ENCODE measurements at places on chromosomes 6 and 20.
A peak's percentile ranks its signal among the peaks of the same experiment; 100 is the strongest.

DNA sequence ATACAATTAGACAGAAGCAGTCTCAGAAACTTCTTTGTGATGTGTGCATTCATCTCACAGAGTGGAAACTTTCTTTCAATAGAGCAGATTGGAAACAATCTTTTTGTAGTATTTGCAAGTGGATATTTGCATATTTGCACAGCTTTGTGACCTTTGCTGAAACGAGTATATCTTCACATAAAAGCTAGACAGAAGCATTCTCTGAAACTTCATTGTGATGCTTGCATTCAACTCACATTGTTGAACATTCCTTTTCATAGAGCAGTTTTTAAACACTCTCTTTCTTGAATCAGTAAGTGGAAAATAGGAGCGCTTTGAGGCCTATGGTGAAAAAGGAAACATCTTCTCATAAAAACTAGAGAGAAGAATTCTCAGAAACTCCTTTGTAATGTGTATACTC lies 657.9 kb upstream of the ZNF337 start:
- no peak for DNase-seq

- no peak for DNase-seq
Measured at GRCh38 chr6:32190911-32191677, 1.1 kb upstream of the PBX2 start.

DNA sequence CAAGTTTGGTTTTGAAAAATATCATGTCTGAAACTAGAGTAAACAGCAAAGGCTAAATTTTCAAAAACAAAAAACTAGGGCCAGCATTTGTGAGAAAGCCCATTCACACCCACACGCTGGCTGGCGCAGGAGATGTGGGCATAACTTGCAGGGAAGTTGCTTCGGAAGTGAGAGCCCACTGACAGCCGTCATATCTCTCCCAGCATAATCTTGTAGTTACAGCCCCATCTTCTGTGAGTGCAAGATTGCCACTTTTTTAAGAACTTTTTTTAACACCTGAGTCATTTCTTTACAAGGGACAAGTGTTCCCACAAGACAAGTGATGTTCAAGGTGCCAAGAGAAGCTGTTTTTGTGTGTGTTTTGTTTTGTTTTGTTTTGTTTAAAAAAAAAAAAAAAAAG lies 212.5 kb upstream of the CNR1 start:
- no peak for DNase-seq

GRCh38 chr6:125913864-125914351 lies 42.7 kb upstream of the HINT3 start:
- no peak for DNase-seq

DNA sequence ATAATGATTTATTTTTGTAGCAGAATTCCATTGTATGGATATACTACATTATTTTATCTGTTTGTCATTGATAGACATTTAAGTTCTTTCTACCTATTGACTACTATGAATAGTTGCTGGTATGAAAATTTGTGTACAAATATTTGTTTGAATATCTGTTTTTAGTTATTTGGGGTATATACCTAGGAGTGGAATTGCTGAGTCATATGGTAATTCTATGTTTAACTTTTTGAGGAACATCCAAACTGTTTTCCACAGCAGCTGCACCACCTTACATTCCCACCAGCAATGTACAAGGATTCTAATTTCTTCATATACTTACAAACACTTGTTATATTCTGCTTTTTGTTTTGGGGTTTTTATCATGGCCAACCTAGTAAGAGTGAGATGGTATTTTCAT lies 56.1 kb upstream of the SDHAF4 start:
- DNase-seq = no peak

DNA sequence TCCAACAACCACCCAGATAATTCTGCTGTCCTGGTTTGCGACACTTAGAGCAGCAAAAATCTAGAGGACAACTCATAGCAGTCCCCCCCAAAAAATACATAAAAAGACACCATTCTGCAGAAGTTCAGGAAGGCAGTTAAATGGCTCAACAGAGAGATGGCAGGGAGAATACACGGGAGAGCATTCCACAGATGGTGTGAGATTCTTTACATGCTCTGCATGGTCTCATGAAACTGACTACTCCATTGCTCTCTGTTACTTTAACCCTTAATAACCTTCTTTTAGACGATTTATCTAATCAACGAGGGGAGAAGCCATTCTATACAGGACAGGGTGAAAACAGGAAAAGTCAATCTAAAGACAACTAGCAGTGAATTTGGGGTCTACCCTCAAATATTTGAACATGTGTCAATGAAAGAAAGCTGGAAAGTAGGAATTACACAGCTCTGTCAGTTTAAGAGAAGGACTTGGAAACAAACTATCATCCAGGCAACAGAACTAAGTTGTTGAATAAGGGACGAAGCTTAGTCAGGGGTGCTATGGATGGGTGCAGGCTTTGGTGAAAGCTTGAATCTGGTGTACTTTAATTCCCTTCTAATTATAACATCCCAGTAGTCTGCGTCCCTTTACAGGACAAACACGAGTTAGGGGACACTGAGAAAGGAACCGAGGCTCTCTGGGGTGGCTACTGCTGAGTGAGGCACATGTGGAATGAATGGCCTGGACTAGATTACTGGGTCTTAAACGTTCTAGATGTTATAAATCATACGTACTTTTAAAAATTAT lies 5.1 kb downstream of the PERP start:
- DNase-seq = no peak

- no peak for DNase-seq
Measured at GRCh38 chr20:32741151-32741550, 2.1 kb downstream of the COMMD7 start.

GRCh38 chr20:576156-576555 lies 32.6 kb upstream of the CSNK2A1 start:
- DNase-seq = no peak

DNA sequence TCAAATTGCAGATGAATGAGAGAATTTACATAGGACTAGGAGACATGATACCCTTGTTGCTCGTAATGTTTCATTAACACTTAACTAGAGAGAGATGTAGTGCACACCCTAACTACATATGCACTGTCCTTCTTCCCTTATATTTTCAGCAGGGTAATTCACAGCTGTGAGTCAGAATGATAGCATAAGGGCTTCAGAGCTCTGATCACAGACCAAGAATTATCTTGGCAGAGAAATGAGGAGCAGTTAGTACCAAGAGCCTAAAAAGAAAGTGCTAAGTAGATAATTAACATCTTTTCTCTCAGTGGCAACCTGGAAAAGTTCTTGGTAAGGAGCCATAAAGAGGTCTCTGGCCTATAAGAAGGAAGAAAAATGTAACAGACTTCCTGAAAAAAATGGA lies 35.8 kb downstream of the GRIK2 start:
- no peak for DNase-seq

DNA sequence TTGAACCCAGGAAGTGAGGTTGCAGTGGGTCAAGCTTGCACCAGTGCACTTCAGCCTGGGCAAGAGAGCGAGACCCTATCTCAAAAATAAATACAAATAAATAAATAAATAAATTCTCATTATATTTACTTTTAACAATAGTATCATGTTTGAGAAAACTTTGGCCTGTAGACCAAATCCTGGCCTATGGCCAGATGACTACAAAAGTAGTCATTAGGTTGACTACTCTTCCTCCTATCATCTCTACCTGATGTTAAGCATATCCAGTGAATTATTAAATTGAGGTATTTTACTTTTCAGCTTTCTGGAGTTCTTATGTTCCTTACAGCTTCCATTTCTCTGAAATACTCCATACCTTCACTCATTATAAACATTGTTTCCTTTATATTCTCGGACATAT lies 280.6 kb downstream of the LAMA2 start:
- no peak for DNase-seq

- no peak for DNase-seq
Measured at GRCh38 chr6:77324866-77325265, 138.4 kb downstream of the HTR1B start.

- DNase-seq = no peak
Measured at GRCh38 chr20:20843982-20844381, 131.5 kb upstream of the RALGAPA2 start.

DNA sequence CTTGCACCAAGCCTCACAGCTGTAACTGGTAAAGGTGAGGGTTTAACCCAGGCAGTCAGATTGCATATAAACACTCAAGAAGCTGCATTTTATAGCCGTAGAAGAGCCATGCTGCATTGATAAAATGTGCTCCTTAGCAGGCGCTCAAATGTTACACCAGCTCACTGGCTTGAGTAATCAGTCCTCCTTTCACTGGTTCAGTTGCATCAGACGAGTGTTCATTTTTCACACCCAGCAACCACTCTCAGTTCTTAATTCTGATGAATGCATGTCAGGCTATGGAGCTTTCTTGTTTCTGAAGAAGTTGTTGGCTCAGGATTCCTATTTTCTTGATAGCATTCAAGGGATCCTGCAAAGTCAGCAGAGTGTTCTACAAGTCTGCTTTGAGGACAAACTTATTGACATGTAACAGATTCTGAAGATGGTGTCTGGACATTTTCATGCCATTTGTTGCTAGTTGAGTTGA lies 198.3 kb downstream of the PLCB1 start:
- no peak for DNase-seq

DNA sequence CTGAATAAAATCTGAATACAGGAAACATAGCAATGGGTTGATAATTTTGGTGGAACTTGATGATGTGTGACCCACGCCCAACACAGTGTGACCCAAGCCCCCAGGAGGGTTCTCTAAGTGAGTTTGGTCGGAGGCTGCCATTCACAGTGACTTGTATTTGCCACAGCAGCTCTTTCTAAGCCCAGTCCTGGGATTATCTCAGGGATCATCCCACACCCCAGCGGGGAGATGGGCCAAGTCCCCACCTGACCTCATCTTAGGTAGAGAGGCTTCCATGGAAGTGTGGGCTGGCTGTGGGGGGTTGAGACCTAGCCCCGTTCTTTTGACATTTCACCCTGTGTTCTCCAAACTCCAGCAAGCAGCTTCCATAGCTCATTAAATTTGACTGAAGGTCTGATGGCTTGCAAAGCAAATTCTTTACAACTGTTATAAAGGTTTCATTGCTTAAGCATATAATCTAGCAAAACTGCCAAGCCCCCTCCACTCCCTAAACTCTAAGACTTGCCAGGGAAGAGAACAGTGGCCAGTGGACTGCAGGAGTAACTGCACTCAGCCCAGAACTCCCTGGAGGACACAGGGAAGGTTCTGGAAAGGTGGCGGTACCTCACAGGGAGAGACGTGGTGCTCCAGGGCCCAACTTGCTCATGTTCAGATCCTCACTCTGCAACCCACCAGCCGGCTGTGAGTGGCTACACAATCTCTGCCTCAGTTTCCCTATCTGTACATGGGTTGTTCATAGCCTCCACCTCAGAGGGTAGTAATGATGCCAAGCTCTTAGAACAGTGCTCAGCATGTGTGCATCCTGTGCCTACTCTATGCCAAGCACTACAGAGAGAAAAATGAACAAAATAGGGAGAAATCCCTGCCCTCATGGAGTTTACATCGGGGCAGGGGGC lies 1.0 kb upstream of the PCK1 start:
- no peak for DNase-seq

DNA sequence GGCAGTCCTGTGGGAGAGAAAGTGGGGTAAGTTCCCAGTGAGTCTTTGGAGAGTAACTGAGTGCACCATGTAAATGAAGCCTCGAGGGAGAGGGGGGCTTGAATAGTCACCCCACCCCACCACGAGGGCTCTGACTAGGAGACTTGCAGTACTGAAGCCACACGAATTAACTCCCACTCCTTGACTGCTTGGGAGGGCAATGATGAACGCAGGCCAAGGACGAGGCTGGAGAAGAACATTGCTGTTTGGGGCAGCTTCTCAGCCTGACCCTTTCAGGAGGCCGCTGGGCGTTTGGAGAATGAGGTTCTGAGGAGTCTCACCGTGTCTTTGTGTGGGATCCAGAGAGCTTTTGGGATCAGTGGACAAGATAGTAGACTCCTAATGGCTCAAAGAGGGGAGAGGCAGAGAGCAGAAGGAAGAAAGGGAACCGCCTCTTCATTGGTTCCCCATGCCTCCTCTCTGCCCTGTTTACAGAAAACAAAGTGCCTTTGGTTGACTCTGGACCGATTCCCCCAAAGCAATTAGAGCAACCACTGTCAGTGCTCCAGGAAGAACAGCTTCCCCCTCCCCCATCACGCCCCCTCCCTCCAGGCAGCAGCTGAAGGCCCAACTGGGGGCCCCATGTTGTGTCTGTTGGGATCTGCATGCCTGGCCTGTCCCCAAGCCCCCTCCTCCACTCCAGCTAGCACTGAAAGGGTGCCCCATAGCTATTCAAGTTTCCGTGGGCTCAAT lies 41.7 kb upstream of the CDKN1A start:
- no peak for DNase-seq

- DNase-seq = no peak
Measured at GRCh38 chr6:22442826-22443225, 126.5 kb upstream of the HDGFL1 start.

GRCh38 chr20:695165-695866 lies 19.7 kb upstream of the SCRT2 start:
- no peak for DNase-seq

GRCh38 chr6:109498936-109499335 lies 15.9 kb upstream of the ZBTB24 start:
- no peak for DNase-seq

DNA sequence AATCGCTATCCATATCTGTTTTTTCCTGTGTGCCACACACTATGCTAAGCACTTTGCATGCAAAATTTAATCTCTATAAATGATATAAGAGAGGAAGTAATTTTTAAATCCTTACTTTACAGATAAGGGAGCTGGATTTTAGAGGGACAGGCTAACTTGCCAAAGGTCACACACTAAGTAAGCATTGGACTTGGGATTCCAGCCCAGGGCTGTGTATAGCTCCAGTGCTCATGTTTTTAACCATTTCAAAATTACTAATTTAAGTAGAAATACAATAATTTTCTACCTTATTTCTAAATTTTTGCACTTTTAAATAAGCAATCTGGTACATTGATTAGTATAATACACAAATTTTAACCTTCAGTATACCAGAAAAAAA lies 144.6 kb downstream of the UST start:
- DNase-seq = no peak

GRCh38 chr6:10991115-10991514 lies 53.0 kb downstream of the ELOVL2 start:
- DNase-seq = no peak

GRCh38 chr6:76972474-76972873 lies 490.8 kb downstream of the HTR1B start:
- DNase-seq = no peak

GRCh38 chr6:109690373-109690736 lies 647 bp downstream of the AK9 start:
- peak; percentile 25 for DNase-seq

- DNase-seq = no peak
Measured at GRCh38 chr6:54614499-54615195, 231.9 kb upstream of the FAM83B start.

DNA sequence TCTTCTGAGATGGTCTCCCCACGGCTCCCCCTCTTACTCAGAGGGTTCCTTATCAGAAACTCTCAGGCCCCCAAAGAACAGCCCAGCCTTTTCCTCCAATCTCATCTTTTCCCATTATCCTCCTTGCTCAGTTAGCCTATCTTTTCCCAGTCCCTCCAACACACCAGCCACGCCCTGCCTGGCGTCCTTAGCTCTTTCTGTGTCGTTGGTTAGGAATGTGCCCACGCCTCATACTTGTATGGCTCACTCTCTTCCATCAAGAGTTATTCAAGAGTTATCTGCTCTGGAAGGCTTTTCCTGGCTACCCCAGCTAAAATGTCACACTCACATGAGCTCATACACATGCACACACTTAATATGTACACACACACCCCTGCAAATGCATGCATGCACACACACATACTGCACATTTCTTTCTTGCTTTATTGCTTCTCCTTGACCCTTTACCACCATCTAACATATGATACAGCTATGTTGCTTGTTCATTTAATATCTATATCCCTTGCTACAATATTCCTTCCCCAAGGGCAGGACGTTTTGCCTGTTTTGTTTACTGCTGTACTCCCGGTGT lies 37.6 kb downstream of the SLC2A10 start:
- DNase-seq = no peak

Data from activated CD4-positive, CD25-positive, alpha-beta regulatory T cell (primary cell).